ENCODE measurements at places on chromosomes 12 and 14.

GRCh38 chr14:34035177-34035933 is 84.5 kb upstream of the EGLN3 start:
- no peak for DNase-seq

DNA sequence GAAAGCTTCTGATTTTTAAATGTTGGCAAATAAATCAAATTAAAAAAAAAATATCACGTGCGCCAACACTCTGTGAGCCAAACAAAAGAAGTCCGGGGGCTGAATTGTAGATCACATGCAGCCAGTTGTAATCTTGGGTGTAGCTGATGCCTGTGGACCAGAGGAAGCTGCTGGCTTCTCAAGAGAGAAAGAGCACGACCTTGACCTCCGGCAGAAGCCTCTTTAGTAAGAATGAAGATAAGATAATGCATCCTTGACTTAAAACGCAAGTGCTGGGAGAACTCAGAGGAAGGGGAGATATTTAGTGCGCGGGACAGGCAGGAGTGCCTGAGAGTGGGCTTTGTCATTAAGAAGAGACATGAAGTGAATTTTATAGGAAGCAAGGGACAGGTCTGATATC is 162.8 kb upstream of the TBX3 start:
- DNase-seq: no peak

- no peak for DNase-seq
These were observed 17.3 kb downstream of the KCNK10 start for GRCh38 chr14:88305528-88306322.

GRCh38 chr14:85644211-85644610 is 114.3 kb downstream of the FLRT2 start:
- no peak for DNase-seq

DNA sequence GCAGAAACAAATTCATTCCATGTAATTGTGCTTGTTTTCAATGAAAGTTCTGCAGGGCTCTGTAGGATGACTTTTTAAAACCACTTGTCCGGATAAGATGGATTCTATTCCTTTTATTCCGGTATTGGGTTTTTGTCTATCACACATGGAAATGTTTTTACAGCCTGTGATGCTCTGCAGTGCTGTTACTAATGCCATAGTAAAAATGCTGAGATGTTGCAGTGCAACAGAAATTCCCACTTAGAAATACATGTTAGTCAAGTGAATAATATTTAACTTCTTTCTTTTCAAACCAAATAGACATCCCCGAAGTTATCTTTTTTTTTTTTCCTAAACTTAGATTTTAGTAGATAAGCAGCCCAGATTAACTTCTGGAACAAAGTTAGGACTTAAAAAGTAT is 71.9 kb downstream of the RASSF8 start:
- DNase-seq: no peak

DNA sequence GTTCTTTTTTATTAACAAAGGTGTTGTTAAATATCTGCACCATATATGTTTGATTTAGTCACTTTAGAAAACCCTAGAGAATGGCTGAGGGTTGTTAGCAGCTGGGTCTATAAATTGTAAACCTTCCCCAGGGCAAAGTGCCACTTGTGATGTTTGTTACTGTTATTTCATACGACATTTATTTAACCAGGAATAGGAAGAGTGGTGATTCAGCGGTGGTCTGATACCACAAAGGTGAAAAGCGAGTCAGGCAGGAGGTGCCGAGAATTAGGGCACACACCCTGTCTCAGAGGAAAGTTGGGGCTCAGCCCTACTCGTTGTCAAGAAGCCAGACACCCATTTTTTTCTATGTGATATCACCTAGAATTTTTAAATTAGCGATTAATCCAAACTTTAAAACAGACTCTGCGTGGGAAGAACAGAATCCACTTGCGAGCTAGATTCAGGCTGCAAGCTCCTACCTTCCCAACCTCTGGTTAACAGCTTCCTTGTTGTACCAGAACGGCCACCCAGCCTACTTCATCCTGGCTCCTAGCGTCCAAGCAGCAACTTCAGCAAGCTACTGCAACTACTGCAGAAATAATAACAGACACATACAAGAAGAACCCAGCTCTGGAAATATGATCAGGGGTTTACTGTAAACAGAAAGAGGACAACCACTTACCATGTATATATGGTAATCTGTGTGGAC is 126.7 kb downstream of the TMEM132D start:
- no peak for DNase-seq

GRCh38 chr14:35112641-35113040 is 9.1 kb downstream of the PPP2R3C start:
- DNase-seq: no peak

GRCh38 chr12:34406228-34406995 is 384.1 kb downstream of the ALG10 start:
- DNase-seq: no peak

GRCh38 chr12:65392491-65392890 is 114.0 kb downstream of the MSRB3 start:
- DNase-seq: no peak

- no peak for DNase-seq
These were observed 64.1 kb upstream of the JDP2 start for GRCh38 chr14:75363570-75364227.

GRCh38 chr14:76126076-76126475 is 25.6 kb upstream of the GPATCH2L start:
- no peak for DNase-seq

- DNase-seq: no peak
These were observed 236.3 kb downstream of the GALC start for GRCh38 chr14:87756661-87757060.

DNA sequence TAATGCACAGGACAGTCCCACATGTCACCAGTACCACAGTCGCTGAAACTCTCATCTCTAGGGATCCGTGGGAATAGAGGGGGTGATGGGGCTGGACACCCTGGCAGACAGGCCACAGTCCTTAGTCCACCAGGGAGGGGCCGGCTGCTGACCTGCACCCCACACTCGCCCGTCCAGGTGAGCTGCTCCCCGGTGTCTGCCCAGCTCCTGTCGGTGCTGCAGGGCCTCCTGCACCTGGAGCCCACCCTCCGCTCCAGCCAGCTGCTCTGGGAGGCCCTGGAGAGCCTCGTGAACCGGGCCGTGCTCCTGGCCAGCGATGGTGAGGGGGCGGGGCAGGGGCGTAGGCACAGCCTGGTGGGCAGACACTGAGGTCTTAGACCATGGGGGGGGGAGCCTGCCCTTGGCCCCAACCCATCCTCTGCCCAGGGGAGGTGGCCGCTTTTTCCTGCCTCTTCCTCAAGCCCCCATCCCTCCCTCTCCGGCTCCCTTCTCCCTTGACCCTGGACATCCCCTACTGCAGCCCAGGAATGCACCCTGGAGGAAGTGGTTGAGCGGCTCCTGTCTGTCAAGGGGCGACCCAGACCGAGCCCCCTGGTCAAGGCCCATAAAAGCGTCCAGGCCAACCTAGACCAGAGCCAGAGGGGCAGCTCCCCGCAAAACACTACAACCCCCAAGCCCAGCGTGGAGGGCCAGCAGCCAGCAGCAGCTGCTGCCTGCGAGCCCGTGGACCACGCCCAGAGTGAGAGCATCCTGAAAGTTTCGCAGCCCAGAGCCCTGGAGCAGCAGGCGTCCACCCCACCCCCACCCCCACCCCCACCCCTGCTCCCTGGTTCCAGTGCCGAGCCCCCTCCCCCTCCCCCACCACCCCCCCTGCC is 17.1 kb upstream of the ADSS1 start:
- no peak for DNase-seq

DNA sequence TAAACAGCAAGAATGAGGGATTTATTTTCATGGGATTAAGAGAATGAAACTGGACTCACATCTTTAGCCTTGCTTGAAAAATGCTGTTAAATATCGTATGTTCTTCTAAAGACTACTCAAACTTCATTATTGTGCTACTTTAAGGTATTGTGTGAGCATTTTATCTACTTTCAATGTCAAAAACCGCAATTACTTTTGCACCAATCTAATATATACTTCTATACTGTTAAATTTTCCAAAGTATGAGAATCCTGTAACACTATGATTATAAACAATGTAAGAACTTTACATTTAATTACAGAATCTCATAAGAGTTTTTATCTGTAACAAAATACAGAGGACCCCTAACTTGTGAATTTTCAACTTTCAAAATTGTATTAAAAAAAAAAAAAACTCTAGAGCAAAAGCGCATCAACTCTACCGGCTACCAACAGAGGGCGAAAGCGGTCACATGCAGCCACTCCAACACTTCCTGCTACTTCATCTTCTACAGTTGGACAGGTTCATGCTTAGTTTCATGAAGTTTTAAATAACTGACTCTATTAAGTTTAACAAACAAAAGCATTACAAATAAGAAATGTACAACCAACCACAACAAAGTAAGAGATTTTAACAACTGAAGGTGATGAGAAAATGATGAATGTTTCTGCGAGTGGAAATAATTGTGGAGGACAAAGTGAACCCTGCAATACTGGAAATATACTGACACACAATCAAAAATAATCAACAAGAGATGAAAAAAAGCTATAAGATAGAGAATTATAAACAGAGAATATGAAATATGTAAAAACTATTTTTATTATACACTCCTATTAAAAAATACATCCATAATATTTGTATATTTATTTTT is 210.9 kb downstream of the MED13L start:
- DNase-seq: peak; percentile 28

GRCh38 chr12:75831402-75831801 is 200.2 kb downstream of the PHLDA1 start:
- DNase-seq: no peak

Data from activated T-helper 9 cell treated with anti-CD3 and anti-CD28 coated beads, Interleukin-2, amount 50 U/mL, for 16 hours (primary cell).